ENCODE measurements at places on chromosomes 7 and 10.

GRCh38 chr10:52780391-52781155, 8.0 kb upstream of the MBL2 start:
- DNase-seq, result no peak

DNA sequence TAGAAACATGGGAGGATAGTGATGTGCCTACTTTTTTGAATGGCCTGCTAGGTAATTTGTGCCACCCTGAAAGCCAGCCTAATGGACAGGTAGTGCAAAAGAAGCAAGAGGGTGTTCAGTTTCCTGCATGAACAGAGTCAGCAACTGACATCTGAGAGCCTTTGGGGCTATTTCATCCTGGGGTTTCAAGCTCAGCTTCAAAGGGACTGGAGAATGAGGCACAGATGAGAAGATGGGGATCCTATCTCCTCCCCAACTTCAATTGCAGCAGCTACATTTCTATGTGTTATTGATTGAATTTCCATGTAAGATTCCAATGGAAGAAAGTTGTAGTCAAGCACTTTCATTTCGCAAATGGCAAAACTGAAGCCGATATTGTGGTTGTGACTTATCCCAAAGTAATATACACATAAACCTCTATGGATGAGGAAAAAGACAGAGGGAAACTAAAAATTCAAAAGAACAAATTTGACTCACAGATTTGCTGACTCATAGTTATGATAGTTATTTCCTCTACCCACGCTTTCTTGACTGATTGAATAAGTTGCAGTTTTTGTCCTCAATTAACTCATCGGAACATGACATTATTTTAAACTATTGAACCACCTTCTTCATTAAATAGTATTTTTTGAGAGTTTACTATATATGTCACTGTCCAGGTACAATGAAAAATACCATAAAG, 42.6 kb upstream of the NRP1 start:
- DNase-seq, result peak; percentile 20

GRCh38 chr7:64516451-64516850, 46.4 kb downstream of the ZNF680 start:
- DNase-seq, result peak; percentile 57

DNA sequence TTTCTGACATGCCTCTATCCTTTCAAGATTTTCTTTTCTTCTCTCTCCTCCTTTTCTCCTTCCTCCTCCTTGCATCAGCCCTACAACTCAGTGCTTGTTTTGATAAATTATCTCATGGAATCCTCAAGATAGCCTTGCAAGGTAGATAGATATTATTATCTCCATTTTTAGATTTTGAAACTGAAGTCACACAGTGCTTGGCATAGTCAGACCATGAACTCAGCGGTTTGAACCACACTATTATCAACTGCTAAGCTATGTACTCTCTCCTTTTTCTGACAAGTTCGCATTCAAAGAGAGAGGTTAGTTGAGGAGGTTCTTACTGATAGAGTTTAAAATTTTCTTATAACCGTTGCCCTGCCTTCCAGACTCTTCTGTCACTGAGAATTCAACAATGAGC, 79.1 kb downstream of the SUGCT start:
- no peak for DNase-seq
